ENCODE measurements at places on chromosomes 2 and 18. TPM values are rescaled to one million over a fixed set of nuclear protein-coding genes. Genes with fewer than 3 reads are reported as not detected.

DES gene
- 1.9 TPM for total RNA-seq

SERPINB5 gene
- total RNA-seq: 0.65 TPM

REL gene
- 8.3 TPM for total RNA-seq

BOLL gene
- total RNA-seq: not detected

FAM110C gene
- total RNA-seq: under 0.01 TPM

LCLAT1 gene
- 52.1 TPM for total RNA-seq

SCN1A gene
- total RNA-seq: 11.5 TPM

TSPYL6 gene
- not detected for total RNA-seq
